ENCODE measurements at places on chromosomes 5 and 9.

DNA sequence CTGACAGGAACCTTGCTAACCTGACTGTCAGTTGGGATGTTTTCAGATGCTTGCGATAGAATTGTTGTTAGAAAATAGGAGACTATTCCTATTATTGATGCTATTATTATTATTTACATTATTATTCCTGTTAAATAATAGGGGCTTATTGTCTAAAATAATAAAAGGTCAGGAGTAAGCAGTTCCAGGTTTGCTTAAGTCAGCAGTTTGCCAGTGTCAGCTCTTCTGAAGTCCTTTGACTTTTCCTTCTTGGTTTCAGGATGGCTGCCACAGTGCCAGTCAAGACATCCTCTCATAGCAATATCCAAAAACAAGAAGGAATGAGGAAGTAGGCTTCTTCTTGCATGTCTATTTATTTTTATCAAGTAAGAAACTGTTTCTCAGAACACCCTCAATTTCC is 141.7 kb upstream of the MARCHF11 start:
- H3K27me3 ChIP-seq: no peaks in the 10 kb centered on the region
- no peak overlapping the region for H3K27ac ChIP-seq
- H3K36me3 ChIP-seq: no peaks in the 10 kb centered on the region
- no peak overlapping the region for H3K4me3 ChIP-seq
- H3K4me1 ChIP-seq: no peaks in the 10 kb centered on the region

- no peaks in the 10 kb centered on the region for H3K4me1 ChIP-seq
- no peak overlapping the region for H3K4me3 ChIP-seq
- H3K27ac ChIP-seq: no peak overlapping the region
- peak; percentile 11 for DNase-seq
- no peaks in the 10 kb centered on the region for H3K27me3 ChIP-seq
- no peaks in the 10 kb centered on the region for H3K36me3 ChIP-seq
These were observed 46.8 kb upstream of the HAPLN1 start for GRCh38 chr5:83767409-83767992.

DNA sequence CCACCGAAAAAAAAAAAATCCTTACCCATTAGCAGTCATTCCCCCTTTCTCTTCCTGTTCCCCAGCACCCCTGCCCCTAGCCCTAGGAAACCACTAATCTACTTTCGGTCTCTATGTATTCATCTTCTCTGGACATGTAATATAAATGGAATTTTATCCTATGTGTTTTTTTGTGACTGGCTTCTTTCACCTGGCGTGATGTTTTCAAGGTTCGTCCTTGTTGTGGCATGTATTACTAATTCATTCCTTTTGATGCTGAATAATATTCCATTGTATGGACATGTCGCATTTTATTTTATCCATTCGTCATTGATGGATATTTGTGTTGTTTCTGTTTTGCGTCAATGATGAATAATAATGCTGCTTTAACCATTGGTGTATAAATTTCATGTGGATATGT is 42.8 kb upstream of the SH3GL2 start:
- no peaks in the 10 kb centered on the region for H3K36me3 ChIP-seq
- no peaks in the 10 kb centered on the region for H3K4me1 ChIP-seq
- no peaks in the 10 kb centered on the region for H3K27me3 ChIP-seq
- no peak overlapping the region for H3K4me3 ChIP-seq
- no peak for DNase-seq

- H3K36me3 ChIP-seq: no peaks in the 10 kb centered on the region
- H3K4me1 ChIP-seq: no peaks in the 10 kb centered on the region
- no peaks in the 10 kb centered on the region for H3K27me3 ChIP-seq
- DNase-seq: no peak
- H3K27ac ChIP-seq: no peak overlapping the region
These were observed 325.1 kb upstream of the ADAMTS16 start for GRCh38 chr5:4815002-4815401.

DNA sequence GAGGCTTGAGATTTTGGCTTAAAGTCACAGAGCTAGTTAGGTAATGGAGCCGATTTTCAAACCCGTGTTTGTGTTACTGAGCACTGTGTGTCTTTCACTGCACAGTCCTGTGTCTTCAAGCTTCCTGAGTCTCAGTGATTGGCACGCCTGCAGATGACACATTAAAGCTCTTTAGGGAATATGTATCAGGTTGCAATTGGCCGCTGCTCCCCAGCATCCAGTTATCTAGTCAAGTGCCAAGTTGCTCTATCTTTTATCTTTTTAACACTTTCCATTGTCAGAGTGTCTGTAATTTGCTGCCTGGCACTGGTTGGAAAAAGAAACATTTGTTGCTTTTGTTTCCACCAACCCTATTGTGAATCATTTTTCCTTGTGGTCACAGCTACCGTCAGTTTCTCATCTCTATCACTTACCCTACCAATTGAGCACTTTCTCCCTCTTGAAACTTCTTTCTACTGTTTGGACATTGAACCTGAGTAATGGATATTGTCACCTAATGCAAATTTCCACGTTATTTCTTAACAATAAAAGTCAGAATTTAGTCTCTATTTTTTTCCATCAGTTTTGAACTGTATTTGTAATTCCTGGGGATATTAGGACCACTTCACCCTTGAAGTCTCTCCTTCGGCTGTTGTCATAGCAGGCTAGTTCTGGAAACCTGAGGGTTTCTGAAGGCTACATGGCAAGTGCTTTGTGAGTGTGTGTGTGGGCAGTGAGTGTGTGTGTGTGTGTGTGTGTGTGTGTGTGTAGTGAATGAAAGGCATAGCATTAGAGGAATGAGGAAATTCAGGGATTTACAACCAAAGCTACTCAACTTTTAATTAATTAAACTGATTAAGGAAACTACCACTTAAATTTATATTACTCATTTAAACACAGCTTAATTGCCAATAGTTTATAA is 274.3 kb downstream of the ISL1 start:
- no peak overlapping the region for H3K4me3 ChIP-seq
- H3K4me1 ChIP-seq: no peaks in the 10 kb centered on the region
- DNase-seq: no peak
- no peak overlapping the region for H3K27ac ChIP-seq
